ENCODE measurements at places on chromosomes 11 and 22.

DNA sequence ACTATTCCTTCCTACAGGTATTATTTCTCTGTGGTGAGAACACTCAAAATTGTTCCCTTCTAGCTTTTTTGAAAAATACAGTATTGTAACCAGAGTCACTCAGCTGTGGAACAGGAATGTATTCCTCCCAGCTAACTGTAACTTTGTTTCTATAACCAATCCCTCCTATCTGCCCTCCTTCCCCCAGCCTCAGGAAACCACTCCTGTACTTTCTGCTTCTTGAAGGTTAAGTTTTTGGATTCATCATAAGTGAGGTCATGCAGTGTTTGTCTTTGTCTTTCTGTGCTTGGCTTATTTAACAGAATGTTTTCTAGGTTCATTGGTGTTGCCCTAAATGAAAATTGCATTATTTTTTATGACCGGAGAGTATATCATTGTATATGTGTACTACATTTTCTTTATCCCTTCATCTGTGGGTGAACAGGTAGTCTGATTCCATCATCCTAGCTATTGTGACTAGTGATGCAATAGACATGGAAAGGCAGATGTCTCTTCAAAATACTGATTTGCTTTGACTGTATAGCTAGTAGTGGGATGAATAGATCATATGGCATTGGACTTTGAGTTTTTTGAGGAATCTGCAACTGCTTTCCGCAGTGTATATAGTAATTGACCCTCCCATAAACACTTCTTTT, 112.9 kb upstream of the GRK3 start:
- no peak for DNase-seq

- DNase-seq, result no peak
Measured at GRCh38 chr11:61004761-61005181, 33.3 kb downstream of the CD6 start.

DNA sequence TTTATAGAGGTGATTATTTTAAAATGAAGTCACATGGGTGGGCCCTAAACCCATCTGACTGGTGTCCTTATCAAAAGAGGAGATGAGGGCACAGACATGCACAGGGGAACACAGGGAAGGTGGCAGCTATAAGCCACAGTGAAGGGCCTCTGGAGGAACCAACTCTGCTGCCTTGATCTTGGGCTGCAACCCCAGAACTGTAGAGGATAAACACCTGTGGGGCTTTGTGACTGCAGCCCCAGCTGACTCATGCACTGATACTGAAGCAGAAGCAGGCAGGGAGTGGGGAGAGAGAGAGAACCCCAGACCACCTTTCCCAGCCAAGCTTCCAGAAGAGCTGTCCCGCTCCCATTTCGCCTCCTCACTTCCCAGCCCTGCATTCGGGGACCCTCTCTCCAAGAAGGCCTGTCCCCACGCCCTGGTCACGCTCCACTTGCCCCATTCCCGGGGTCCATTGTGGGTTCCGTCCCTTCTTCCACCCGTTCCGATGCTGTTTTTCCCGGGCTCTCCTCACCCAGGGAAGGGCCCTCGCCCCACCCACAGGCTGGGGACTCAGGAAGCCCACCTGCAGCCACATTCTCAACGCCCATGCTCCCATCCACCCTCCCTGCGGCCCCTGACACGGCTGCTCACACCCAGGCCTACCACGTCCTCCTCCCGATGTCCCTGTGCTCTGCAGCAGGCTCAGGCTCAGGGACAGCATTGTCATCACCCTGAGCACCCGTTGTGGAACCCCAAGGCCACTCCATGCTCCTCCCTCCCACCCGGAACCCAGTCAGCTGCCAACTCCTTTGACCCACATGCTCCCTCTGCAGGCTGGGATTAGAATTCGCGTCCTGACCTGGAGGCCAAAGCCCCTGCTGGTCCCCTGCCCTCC, 90.8 kb upstream of the SHANK2 start:
- DNase-seq, result no peak

GRCh38 chr11:87301785-87302540, 264.2 kb downstream of the TMEM135 start:
- no peak for DNase-seq

DNA sequence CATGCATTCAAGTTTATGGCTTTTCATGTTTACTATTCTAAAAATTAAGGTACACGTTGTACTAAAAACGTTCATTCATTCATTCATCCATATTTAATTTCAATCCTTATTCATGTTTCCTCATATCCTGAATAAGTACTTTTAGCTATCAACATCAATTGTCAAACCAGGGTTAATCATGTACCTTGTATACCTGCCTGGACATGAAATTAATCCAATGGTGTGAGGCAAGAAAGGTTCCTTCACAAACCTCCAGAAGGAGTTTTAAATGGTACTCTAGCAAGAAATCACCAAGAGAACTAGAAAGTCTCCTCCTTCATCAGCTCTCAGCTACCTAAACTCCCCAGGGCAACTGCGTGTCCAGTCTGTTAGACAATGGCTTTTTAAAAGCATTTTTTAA, 33.4 kb downstream of the TMEM123 start:
- no peak for DNase-seq

- DNase-seq, result no peak
Measured at GRCh38 chr11:56852131-56852530, 103.6 kb upstream of the OR9G4 start.

DNA sequence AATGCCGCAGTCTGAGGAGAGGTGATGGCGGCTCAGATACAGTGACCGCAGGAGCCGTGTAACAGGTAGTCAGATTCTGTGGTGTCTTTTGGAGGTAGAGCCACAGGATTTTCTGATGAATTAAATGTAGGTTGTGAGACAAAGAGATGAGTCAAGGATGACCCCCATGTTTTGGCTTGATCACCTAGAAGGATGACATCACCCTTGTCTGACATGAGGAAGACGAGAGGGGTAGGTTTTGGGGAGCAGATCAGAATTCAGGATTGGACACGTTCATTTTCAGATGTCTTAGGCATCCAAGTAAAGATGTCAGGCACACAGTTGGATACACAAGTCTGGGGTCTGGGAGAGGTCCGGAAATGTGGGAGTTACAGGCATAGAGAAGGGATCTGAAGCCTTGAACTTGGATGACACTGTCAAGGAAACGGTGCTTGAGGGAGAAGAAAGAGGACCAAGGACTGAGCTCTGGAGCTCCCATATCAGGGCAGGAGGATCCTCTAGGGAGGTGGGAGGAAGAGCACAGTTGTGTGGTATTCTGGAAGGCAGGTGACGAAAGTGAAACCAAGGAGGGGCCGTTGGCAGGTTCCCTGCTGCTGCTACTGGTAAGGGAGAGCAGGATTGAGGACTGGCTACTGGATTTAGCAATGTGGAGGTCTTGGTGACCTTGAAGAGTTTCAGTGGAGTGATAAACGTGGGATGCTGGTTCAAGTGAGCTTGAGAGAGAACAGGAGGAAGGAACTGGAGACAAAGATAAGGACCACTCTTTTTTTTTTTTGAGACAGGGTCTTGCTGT, 12.6 kb upstream of the GDPD5 start:
- no peak for DNase-seq

DNA sequence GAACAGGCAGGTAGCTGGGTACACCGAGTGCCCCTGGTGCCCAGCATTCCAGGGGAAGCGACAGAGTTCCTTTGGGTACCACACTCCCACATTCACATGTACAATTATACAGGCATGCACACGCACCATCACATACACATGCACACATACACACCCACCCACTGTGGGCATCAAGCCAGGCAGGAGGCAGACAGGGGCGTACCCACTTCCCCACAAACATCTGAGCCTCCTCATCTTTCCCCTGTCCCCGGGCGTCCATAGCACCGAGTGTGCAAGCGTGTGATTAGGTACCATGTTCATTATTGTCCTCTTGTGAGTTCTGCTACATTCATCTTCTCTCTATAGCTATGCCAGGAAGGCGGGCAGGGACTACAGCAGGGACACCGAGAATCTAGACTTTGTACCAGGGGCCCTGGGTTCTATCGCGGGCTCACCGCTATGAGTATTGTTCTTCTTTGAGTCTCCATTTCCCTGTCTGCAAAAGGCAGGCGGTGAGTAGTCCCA, 2.1 kb upstream of the CARD10 start:
- no peak for DNase-seq

DNA sequence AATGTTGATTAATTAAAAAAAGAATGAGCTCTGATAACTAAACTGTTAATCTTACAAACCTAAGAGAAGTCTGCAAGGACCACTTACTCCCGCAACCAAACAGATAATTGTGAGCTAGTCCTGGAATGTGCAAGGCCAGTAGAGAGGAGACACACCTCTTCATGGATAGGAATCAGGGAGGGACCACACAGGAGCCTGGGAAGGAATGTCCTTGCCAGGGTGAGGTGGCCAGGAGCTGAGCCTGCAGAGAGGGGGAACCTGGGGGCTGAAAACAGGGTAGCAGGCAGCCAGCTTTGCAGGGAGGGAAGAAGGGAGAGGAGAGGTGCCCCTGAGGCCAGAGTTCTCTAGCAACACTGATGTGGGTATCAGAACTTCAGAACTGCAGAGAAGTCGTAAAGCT, 9.4 kb upstream of the NLRP10 start:
- no peak for DNase-seq

GRCh38 chr11:105183426-105183825, 43.9 kb upstream of the CARD18 start:
- no peak for DNase-seq

DNA sequence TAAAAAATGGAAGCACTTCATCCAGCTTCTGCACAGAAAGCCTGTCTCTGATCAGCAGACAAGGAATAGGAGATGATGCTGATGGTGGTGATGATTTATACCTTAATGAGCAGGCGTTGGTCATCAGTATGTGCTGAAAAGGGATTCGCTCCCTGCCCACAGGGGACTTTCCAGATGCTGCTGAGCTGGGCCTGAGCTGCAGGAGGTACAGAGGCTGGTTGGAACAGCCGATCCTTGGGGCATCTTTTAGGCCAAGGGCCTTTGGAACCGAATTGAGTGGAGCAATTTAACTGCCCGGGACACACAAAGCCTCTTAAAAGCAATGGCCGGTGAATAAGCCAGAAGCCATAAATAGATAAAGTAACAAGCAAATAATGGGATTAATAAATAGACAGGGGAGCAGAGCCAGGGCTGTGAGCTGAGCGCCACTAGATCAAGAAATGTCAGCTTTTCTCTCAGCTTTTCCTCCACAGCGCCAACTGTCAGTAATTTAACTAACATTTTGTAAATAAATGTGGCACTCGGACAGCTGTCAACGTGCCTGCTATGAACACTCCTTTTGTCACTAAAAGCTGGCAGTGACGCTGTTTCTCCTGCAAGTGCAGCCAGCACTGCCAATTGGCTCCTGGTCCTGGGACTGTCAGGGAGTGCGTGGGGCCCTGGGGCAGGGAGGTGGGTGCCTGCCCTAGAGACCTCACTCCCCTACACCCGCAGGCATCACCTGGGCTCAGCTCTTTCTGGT, 562.3 kb downstream of the NTM start:
- DNase-seq, result no peak

DNA sequence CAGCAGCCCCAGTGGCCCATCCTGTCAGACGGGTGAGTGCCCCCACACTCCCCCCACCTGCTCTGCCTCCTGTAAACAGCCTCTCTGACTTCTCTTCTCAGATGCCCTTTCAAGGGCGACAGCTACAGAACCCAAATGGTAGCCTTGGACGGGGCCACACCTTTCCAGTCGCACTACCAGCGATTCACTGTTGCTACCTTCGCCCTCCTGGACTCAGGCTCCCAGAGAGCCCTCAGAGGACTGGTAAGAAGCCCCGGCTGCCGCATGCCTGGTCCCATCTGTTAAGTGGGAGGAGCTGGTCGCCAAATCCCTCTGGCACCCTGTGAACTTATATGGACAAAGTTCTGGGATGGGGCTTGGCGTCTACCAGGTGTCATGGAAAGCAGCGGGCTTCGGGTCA, 6.2 kb downstream of the ZP1 start:
- no peak for DNase-seq

- peak; percentile 75 for DNase-seq
Measured at GRCh38 chr11:115325523-115325922, 178.7 kb downstream of the CADM1 start.

GRCh38 chr11:2975594-2975993, 16.5 kb downstream of the NAP1L4 start:
- no peak for DNase-seq

- no peak for DNase-seq
Measured at GRCh38 chr11:117793583-117793982, 3.4 kb downstream of the DSCAML1 start.

GRCh38 chr11:122439866-122440810, 215.4 kb upstream of the UBASH3B start:
- no peak for DNase-seq

GRCh38 chr11:47915374-47915773, 65.0 kb upstream of the PTPRJ start:
- DNase-seq, result no peak

- DNase-seq, result no peak
Measured at GRCh38 chr11:120839846-120840402, 184.0 kb upstream of the TBCEL start.

- no peak for DNase-seq
Measured at GRCh38 chr11:1072116-1072820, 2.4 kb upstream of the MUC2 start.

GRCh38 chr11:34341931-34342533, 15.8 kb downstream of the ABTB2 start:
- DNase-seq, result no peak

All from NCI-H1417 treated with DMSO at 0.1 percent for 48 hours (cell line).